Frontal cortex (tissue), 4 donors: ENCODE measurements at places on chromosomes 11 and 22. TPM values are rescaled to one million over a fixed set of nuclear protein-coding genes. Genes with fewer than 3 reads are reported as not detected.

Gene SPON1
- total RNA-seq = 33.4 TPM

Gene CHEK1
- total RNA-seq = 13.5 TPM

Gene KRTAP5-4
- not detected for total RNA-seq

Gene PKDREJ
- total RNA-seq = under 0.01 TPM

GRCh38 chr11:127651888-127652221 is 651.3 kb upstream of the KIRREL3 start:
- DNase-seq = no peak

Gene CECR2
- total RNA-seq = 2.9 TPM

Gene MIOX
- total RNA-seq = not detected

Gene RAG2
- total RNA-seq = not detected

DNA sequence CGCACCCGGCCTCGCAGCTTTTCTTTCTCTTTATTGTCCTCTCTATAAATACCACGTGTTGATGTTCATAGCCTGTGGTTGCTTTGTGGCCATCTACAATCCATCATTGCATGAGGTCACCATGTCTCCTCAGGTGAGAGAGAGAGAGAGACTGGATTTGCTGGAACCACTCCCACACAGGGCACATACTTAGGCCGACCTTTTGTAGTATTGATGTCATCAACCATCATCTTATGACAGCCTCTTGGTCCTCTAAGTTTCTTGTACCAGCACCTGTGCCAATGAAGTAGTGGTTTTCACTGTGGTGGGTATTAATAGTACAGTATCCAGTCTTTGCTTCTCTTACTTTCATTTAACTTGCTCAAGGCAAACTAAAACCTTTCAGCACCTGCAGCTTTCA is 22.8 kb upstream of the P2RY6 start:
- no peak for DNase-seq
